A375 (cell line): ENCODE measurements at places on chromosomes 13 and 19. TPM values are rescaled to one million over a fixed set of nuclear protein-coding genes. Genes with fewer than 3 reads are reported as not detected.

Gene ERVK3-1
- total RNA-seq: 96.2 and 96.7 TPM in 2 replicates

Gene KLF2
- 1.7 and 2.5 TPM in 2 replicates for total RNA-seq

Gene ZNF835
- 0.98 and 2.0 TPM in 2 replicates for total RNA-seq

Gene ZNF253
- 3.6 and 6.0 TPM in 2 replicates for total RNA-seq

Gene GJA3
- total RNA-seq: 2.2 and 2.4 TPM in 2 replicates

Gene ZNF665
- 0.93 and 0.94 TPM in 2 replicates for total RNA-seq

Gene C19orf81
- total RNA-seq: 5.2 and 13.8 TPM in 2 replicates

Gene ZNF491
- 0.38 and 0.82 TPM in 2 replicates for total RNA-seq

Gene NDUFA7
- total RNA-seq: 52.5 and 60.5 TPM in 2 replicates

Gene CHST8
- total RNA-seq: not detected in 2 replicates

Gene XPO4
- 16.2 and 20.5 TPM in 2 replicates for total RNA-seq

Gene KCNN1
- total RNA-seq: 1.2 and 2.1 TPM in 2 replicates

Gene LYPD5
- 1.0 and 4.5 TPM in 2 replicates for total RNA-seq

Gene NOVA2
- 0.04 TPM in 1 of 2 replicates, not detected in the other for total RNA-seq

Gene SIGLEC12
- not detected in 2 replicates for total RNA-seq

Gene OR7G3
- total RNA-seq: not detected in 2 replicates

Gene SHANK1
- total RNA-seq: 0.77 and 1.4 TPM in 2 replicates

Gene NUP62
- 53.5 and 57.3 TPM in 2 replicates for total RNA-seq

Gene SOHLH2
- 28.4 and 31.3 TPM in 2 replicates for total RNA-seq

Gene APOC4
- total RNA-seq: not detected in 2 replicates

Gene ZNF320
- 19.3 and 20.1 TPM in 2 replicates for total RNA-seq

Gene PNMA8C
- 0.04 TPM in 1 of 2 replicates, not detected in the other for total RNA-seq

Gene UPK1A
- not detected in 2 replicates for total RNA-seq

Gene LIN7B
- 8.1 and 9.5 TPM in 2 replicates for total RNA-seq

Gene KLF1
- total RNA-seq: not detected in 2 replicates

Gene ADPRHL1
- 2.3 and 4.2 TPM in 2 replicates for total RNA-seq
